ENCODE measurements at places on chromosomes 11 and 22. TPM values are rescaled to one million over a fixed set of nuclear protein-coding genes. Genes with fewer than 3 reads are reported as not detected.

DNA sequence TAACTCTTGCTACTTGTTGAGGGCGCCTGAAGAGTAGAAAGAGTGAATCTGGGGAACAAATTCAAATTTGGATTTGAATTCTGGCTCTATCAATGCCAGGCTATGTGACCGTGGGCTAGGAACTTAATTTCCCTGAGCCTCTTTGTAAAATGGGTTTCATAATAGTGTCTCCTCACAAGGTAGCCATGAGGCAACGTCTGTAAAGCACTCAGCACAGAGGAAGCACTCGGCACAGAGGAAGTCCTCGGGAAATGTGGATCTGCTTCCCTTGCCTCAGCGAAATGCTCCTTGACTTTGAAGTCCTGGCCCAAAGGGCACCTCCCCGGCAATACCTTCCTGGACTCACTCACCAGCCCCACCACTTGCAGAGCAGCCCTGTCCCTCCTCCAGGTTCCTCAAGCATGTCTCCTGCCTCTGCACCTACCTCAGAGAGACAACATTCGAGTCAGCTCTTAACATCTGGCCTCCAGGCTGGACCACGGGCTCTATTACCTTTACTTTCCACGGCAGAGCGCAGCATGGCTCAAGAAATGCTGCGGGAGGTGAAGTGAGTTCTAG, 17.7 kb downstream of the CD6 start:
- no peak for DNase-seq

DNA sequence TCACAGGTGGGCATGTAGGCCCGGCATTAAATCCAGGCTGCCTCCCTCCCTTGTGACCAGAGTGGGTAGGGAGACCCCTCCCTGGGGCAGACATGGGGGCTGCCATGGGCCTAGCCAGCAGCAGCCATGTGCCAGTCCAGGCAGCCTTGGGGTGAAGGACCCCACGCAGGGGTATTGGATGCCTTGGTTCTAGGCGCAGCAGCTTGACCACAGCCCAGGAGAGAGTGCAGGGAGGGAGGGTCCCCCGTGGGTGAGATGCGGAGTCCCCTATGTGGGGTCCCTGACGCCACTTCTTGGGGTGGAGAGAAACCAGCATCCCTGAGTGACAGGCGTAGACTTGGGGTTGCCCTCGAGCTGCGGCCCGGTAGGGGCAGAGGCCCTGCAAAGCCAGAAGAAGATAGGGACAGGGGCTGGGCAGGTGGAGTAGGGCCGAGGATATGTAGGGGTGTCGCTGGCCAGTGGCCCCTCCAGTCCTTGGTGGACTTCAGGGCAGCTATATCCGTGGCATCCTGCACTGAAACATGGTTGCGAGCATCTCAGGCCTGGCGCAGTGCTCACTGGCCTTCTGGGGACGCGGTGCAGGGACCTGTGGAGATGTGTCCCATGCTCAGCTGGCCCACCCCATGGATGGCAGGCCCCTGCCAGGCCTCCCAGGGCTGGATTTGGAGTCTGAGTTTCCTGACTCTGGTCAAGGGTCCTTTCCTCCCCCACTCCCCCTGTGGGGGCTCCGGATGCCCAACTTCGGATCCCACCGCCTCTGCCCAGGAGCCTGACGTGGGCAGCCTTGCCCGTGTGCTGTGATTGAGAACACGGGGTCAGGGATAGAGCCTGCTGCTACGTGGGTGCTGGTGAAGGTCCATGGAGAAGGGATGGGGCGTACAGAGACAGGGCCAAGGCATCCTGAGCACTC, 1179.8 kb downstream of the BRD1 start:
- DNase-seq: no peak

- DNase-seq: peak; percentile 59
These were observed 161.1 kb upstream of the CCDC179 start for GRCh38 chr11:23021287-23021863.

GRCh38 chr11:65425105-65425970, 2.7 kb downstream of the NEAT1 start:
- DNase-seq: peak; percentile 36

Gene SULT4A1
- total RNA-seq: 15.7 TPM

GRCh38 chr22:32237906-32238305, 17.2 kb downstream of the SLC5A4 start:
- DNase-seq: no peak

GRCh38 chr11:19642185-19643158, 70.2 kb upstream of the NAV2 start:
- DNase-seq: no peak

DNA sequence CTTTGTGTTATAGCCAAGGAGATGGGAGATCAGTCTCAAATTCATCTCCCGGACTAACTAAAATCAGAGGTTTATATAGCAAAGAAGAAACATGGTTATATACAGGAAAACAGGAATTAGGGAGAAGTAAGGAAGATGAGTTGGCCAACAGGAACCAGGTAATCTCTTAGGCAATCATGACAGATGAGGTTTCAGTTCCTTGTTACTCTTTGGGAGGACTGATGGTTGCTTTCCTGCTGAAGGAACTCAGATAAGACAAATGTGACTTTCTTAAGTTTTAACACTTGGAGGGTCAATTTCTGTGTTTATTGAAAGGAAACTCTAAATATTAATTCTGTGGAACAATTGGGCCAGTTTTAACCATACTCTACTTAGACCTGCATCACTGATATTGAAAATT, 1072.0 kb upstream of the CNTN5 start:
- no peak for DNase-seq

Gene CARD18
- not detected for total RNA-seq

Gene MS4A15
- total RNA-seq: not detected

Gene ROBO4
- total RNA-seq: not detected

- DNase-seq: no peak
These were observed 4.2 kb downstream of the TCIRG1 start for GRCh38 chr11:68043029-68043348.

GRCh38 chr11:61771985-61772455, 19.6 kb downstream of the MYRF start:
- peak; percentile 59 for DNase-seq

DNA sequence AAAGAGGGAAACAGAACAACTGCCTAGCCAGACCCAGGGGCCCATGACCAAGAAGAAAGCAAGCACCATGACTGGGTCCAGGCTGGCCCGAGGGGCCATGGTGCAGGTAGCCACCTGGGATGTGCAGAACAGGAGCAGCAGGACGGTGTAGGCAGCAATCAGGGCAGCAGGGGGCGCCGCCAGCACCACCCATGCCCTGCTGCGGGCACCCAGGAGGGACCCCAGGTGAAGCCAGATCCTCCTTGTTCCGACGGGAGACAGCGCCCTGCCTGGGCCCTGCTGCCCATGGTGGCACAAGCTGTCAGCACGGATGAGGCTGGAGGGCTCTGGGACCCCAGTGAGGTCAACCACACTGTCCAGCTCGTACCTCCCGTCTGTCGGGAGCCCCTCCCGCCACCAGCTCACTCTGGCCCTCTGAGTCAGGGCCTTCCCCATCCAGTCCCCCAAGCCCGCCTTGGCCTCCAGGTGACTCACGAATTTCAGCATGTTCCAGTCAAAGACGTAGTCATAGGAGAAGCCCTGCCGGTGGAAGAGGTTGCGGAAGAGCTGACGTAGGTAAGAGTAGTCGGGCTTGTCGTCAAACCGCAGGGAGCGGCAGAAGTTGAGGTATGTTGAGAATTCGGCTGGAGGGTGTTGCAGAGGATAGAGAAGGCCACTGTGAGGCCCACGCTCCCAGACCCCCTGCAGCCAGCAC, 18.8 kb downstream of the CSNK1E start:
- peak; percentile 34 for DNase-seq

Gene RCOR2
- total RNA-seq: 70.6 TPM

- no peak for DNase-seq
These were observed 15.8 kb downstream of the CCND1 start for GRCh38 chr11:69656536-69657455.

DNA sequence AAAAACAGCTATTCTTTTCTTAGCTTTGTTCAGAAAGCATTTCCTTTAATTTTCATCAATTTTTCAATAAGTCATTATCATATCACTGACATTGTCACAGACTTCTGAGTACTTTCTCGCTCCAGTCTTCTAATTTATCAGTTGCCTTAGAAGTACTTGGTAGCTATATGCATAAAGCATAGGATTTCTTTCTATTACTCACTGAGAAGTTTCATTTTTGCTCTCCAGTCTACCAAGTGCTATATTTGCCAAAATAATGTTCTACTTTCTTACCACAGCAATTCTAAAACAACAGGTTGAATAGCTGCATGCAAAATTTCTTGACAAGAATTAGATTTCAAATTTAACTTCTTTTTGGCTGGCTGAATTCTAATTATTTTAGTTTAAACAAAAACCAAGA, 116.3 kb downstream of the STK33 start:
- DNase-seq: no peak

Gene NRGN
- total RNA-seq: 7.5 TPM

- DNase-seq: no peak
These were observed 129.4 kb downstream of the NOX4 start for GRCh38 chr11:89361734-89362133.

DNA sequence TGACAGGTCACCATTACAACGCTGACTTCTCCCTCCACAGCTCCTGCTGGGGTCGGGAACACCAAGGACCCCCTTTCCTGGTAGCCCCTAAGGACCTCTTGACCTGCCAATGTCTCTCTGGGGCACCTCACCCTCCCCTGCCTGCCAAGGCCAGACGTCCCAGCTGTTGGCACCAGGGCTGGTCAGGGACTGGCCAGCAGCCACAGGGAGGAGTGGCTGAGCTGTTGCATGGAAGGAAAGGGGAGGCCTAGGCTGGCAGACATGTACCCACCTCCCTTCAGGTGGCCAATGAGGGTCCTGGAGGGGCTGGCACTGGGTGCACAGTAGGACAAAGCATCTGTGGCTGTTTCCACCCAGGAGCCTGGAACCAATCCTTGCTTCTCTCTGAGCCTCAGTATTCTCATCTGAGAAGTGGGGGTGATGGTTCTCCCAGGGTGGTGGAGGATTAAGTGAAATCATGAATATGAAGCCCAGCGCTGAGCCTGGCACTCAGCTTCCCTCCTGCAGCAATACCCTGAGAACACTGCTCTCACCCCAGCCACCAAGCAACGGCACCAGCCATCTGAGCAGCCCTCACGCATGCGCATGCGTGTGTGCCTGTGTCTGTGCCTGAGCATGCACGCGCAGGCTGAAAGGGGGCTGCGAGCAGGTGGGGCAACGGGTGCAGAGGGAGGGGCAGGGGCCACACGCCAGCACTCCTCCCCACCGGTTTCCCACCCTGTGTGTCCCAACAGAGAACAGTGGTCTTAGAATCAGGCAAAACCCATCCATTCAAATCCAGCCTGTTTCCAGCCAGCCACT, 5.9 kb downstream of the KCNJ4 start:
- DNase-seq: no peak
